Smooth muscle cell of the brain vasculature (primary cell): ENCODE measurements at places on chromosomes 13 and 19.

DNA sequence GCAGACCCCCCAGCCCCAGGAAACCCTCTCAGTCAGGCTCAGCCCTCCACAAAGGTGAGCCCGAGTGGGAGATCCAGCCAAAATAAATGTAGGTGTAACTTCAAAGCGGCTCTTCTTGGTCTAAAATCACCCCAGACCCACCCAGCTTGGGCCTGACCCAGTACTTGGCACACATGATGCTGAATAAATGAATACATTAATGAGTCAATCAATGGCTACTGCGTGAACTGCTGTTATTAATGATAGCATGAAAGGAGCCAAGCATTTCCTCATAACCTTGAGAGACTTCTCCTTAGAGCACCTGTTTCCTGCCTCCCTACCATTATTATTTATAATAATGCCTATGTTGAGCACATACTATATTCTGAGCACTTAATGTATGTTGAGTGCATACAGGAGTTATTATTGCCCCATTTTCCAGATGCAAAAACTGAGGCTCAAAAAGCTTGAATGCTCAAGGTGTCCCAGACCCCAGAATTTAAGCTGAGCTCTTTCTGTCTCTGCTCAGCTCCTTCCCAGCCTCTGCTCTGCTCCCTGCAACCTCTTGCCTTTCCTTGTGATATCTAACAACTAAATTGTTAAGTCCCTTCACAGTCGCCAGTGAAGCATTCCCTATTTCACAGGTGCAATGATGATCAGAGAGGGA lies 4.3 kb downstream of the NOTCH3 start:
- no peak for DNase-seq

DNA sequence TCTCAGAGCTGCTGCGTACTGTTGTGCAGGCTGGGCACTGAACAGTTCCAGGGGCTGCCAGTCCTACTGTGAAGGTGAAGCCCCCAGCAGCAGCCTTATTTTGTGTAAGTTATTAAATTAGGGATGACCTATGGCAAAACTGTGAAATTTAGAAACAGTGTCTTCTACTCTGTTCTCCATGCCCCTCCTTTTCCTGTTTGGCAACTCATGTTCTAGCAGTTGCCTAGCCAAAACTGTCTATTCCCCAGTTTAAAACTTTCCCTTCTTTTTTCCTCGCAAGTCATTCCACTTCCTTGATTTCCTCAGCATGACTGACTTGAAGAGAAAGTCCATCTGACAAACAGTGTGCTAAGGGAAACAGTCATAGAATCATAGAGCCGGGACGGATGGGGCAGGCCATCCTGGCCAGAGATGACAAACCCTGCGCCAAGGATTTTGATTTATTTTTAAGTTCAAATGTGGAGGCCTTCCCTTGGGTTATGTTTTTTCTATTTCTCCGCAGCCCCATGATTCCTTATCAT lies 78.1 kb upstream of the OLFM4 start:
- no peak for DNase-seq

GRCh38 chr19:33639035-33639681 lies 17.4 kb downstream of the CHST8 start:
- no peak for DNase-seq

DNA sequence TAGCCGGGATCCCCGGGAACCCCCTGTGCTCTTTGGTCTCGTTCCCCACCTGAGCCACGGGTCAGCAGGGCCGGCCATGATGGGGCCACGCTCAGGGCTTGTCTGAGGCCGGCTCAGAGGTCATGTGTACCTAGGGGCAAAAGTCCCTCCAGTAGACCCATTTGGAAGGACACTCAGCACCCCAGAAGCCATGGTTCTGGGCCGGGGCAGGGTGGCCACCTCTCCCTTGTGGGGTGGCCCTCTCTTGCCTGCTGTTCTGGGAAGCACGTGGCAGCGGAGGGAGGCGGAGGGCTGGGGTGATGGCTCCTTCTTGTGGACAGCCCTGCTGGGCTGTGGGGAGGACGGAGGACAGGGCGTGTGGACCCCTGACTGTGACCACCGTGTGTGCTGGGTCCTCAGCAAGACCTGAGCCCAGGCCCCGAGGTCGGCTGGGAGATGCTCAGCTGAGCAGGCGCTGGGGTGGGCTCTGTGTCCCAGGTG lies 6.4 kb upstream of the PEAK3 start:
- DNase-seq, result no peak

DNA sequence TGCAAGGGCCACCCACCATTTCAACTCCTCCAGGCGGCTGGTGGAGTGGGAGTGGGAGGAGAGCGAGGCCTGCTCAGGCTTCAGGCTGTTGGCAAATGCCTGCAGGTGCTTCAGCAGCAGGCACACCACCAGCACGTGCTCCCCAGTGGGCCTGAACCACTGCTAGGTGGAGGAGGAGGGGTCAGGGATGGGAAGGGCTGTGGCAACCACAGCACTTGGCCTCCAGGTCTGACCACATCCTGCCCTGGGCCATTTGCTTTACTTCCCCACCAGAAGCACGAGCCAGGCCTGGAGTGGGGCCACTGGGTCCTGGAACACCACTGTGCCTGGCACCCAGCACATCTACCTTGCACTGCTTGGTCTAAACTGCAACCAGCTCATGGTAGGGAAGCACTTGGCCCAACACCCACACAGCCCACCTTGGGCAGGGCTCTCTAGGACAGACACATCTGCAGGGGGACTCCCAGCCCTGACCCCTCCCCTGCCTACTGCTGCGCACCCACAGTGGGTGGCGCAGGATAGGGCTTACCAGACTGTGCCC lies 26.2 kb downstream of the TUBA3C start:
- DNase-seq, result no peak

GRCh38 chr13:94309576-94309975 lies 169.9 kb downstream of the DCT start:
- no peak for DNase-seq

DNA sequence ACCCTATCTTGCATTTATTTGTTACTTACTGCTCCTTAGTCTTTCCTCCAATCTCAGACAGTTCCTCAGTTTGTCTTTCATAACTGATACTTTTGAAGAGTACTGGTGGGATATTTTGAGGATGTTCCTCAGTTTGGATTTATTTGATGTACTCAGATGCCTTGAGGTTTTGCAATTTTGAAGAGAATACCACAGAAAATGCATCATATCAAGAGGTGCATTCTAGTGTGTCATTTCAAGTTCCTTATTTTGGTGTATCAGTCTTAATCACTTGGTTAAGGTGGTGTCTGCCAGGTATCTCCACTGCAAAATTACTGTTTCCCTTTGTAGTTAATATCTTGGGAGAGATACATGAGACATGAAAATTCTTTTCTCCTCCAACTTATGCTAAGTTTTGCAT lies 75.1 kb downstream of the URI1 start:
- DNase-seq, result no peak

DNA sequence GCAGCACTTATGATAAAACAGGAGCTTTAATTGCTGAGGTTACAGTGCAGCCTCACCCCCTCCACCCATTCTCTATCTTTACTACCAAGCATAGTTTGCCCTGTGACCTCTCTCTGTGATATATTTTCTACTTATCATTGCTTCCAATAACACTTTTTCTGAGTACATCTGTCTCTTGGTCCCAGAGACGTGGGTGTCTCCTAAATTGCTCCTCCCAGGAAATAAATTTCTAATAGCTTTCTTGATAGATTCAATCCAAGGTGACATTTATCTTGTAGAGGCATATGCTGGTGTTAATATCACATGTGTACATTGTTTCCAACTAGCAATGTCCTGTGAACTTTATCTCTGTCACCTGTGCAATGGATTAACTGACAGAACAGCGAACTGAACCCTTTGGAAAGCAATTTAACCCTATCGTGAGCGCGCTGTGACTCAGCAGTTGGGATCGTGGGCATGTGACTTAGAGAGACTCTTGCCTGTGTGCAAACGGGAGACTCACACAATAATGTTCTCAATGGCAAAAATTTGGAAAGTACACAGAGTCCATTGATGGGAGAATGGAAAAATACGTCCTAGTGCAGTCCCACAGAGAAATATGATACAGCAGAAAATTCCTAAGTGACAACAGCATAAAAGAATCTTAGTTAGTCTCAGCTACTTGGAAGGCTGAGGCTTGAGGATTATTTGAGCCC lies 7.0 kb upstream of the MAP2K2 start:
- DNase-seq, result no peak
